ENCODE measurements at places on chromosomes 12 and 14.

DNA sequence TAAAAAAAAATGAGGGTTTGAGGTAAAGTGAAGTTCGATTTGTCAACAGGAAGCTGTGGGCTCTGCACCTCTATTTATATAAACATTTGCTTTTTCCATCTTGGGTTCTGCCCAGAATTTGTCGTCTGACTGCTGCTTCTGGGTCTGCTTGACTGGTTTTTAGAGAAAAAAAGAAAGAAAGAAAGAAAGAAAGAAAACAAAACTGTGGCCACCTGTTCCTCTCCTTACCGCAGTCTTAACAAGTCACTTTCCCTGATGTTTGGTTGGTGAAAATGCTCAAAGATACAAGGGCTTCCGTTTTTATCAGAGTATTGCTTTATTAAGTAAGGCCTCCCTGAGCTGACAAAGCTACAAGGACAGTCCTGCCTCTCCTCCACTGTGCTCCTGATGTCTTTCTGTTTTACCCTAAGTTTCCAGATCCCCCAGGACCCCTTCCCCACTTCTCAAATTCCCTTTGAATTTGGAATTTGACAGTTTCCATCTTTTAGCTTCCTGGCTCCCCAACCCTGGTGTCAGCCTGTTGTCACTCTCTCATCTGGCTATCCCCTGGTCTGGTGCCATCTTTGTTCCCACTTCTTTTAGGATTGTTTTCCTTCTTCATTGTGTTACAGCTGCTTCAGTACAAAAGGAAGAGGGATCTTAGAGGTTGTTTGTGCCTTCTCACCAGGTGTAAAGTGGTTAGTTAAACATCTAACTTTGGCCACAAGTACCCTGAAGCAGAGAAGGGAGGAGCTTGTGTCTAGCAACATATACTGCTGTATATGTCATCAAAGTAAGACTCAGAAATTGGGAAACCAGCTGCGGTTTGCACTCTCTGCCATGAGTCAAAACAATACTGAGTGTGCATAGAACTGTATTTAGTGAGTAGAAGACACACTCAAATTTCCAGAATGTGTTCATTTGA is 18.0 kb downstream of the MFAP5 start:
- DNase-seq = peak; percentile 86

GRCh38 chr14:69531135-69531534 is 43.5 kb downstream of the CCDC177 start:
- no peak for DNase-seq

- DNase-seq = no peak
Measured at GRCh38 chr12:15682826-15683225, 106.4 kb downstream of the EPS8 start.

DNA sequence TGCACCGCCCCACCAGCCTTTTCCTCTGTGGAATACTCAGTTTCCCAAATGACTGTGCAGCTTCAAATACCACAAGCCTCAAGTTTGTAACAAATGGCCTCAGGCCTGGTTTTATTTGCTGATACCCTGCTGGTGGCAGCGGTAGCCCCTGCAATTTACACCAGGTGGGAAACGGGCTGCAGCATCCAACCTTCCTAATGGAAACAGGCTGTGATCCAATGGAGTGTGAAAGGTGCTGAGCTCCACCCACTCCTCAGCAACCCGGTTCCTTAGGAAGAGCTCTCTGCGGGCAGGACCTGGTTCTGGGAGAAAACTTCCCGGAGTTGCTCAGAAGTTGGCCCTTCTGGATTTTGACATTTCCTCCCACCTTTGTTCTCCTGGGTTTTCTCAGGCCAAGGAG is 41.7 kb upstream of the LTA4H start:
- no peak for DNase-seq

DNA sequence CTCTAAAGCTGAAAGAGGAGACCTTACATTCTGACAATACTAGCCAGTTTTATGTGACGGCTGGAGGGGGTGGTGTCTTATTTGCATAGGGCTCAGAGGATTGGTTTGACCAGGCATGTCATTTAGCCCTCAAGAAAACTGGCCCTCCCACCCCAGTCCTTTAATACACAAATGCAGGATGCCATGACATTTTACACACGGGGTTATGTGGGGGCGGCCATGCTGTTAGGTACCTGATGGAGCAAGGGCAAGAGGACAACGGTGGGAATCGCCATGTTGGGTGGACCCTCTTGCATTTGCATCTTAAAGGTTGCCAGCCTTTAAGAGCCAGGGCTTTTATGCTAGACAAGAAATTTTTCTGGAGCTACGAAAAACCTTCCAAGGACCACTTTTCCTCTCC is 23.3 kb downstream of the MDM2 start:
- DNase-seq = no peak

DNA sequence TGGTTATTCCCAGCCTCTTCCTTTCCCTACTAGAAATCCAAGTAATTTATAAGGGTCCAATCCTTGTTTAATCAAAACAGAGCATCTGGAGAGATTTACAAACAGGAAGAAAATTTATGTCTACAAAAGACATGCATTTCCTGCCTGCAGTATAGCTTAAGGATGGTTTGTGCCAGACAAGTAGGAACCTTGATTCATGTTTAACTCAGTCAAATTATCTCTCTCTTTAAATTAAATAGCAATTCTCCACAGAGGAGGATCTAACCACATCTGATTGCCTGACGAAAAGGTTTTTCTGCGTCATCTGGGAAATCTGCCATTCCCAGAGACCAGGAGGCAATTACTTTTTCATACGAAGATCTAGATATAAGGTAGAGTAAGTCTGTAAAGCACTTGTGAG is 105.2 kb downstream of the ZFC3H1 start:
- no peak for DNase-seq

- DNase-seq = no peak
Measured at GRCh38 chr14:95190857-95191256, 33.5 kb upstream of the DICER1 start.

DNA sequence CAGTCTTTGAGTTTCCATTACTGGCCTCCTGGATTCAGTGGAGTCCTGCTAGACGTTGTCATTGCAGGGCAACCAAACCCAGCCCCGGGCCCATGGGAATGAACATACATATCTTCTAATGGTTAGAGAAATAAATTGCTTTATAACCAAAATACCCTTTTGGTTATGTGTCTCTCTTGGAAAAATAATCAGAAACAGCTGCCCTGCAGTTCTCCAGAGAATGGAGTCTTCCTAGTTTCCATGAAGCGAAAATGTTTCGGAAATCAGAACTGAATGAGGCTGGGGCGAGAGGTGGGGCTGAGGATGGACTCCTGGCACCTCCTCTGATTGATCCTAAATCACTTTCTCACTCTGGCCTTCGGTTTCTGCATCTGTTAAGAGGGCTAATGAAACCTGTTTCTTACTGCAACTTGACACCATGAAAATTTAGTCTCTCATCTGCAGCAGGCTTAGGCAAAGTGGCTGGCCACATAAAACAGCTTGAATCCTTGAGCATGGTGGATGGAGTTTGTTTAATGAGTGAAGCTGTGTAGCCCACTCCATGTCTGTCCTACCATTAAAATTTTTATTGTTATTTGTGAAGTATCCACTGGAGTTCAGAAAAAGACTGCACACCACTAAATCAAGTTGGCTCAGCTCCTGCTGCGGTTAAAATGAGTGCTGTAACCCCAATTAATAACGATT is 198.9 kb downstream of the CACNA1C start:
- DNase-seq = no peak

GRCh38 chr14:64233531-64234190 is 60.5 kb downstream of the ESR2 start:
- no peak for DNase-seq

Data from T-helper 2 cell (primary cell).